T-helper 9 cell (primary cell): ENCODE measurements at places on chromosomes 11 and 22.

DNA sequence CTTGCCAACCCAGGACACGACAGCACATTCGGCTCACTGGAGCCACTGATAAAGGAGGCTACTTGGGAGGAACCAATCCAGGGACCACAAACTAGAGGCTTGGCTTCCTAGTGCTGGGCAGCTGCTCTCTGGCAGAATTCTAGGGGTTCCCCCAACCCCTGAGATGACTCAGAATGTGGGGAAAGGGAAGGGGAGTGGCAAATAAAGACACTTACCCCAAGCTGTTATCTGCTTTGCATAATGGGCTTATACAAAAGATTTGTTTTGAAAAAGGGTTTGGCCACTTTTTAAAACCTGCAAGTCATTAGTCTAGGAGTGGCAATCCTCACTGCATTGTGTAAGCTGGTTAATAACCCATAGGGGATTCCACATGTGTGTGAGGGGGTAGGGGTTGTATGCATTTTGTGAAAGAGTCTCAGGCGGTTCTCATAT, 64.1 kb upstream of the LMO1 start:
- DNase-seq: no peak

- no peak for DNase-seq
Observed at GRCh38 chr11:1642288-1643145, 12.9 kb downstream of the KRTAP5-5 start.

- no peak for DNase-seq
Observed at GRCh38 chr22:49812838-49813237, 14.8 kb downstream of the BRD1 start.

DNA sequence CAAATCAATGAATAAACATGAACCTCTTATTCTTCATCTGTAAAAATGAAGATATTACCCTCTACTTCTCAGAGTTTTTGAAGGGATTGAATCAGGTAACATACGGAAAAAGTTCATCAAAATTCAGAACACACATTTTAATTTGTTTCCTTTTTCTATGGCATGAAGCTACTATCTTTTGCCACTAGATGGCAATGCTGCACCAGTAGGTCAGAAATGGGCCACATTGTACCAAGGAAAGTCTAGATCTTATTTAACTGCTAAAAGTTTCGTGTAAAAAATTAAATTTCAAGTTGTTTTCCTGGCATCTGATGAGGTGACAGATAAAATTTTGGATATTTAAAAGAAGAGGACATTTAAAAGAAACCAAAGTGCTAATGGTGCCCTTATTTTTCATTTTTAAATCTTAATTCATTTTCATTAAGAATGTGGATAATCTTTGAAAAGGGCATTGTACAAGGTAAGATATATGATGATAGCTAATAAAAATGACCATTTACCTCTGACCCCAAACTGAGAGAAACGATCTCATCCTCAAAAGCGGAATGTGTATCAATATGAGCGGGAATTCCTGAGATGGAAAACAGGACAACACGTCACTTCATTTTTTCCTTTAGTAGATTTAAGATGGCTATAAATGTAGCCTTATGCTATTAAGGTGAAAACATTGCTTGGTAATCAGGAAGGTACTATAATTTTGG, 16.1 kb downstream of the ALKBH8 start:
- no peak for DNase-seq

DNA sequence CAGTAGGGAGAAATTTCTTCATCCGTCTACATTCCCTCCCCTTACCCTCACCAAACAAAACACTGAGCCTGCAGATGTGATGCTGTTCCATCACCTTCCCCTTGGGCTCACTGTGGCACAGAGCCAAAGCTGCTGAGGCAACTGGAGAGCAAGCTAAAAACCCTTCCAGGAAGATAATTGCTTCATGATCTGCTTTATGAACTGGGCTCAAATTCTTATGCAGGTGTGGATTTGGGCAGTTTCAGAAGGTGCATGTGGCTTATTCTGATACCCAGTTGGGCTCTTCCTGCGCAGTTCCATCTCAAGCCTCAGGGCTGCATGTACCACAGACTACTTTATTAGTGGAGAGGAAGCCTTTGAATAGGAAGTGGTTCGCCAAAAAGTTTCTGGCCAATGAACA, 58.3 kb downstream of the AAMDC start:
- no peak for DNase-seq
